ENCODE measurements at places on chromosomes 7 and 10. TPM values are rescaled to one million over a fixed set of nuclear protein-coding genes. Genes with fewer than 3 reads are reported as not detected.

- DNase-seq, result no peak
- H3K36me3 ChIP-seq, result no peaks in the 10 kb centered on the region
- no peak overlapping the region for H3K4me3 ChIP-seq
- H3K4me1 ChIP-seq, result no peaks in the 10 kb centered on the region
- H3K27me3 ChIP-seq, result no peaks in the 10 kb centered on the region
These were observed 59.4 kb upstream of the NAMPT start for GRCh38 chr7:106344211-106344610.

DNA sequence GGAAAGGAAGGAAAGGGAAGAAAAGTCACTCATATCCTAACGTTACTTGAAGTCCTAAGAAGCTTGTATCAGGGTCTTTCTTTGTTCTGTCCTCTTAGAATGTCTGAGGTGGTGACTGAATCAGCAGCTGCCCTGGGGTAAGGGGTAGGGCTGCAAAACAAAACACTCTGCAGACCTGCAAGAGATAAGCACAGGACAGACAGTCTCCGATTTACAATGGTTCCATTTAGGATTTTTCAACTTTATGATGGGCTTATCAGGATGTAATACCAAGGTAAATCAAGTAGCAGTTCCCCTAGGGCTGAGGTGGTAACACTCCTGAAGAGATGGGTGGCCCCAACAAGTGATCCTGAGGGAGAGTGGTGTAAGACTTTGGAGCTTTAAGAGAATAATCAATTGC is 16.5 kb downstream of the KDM7A start:
- no peak for DNase-seq
- H3K4me1 ChIP-seq, result peaks cover 5% of the 10 kb centered on the region
- H3K27ac ChIP-seq, result no peak overlapping the region
- H3K27me3 ChIP-seq, result no peaks in the 10 kb centered on the region

- H3K4me3 ChIP-seq, result no peak overlapping the region
- H3K4me1 ChIP-seq, result no peaks in the 10 kb centered on the region
These were observed 39.6 kb upstream of the SLC16A12 start for GRCh38 chr10:89575031-89575430.

Gene SCIN
- total RNA-seq, result 4.7 TPM

Gene PTPN20
- 39.6 TPM for total RNA-seq

Gene AKR1D1
- total RNA-seq, result 1.3 TPM

Gene CLDN4
- total RNA-seq, result 0.93 TPM
